ENCODE measurements at places on chromosomes 5 and 9.
A peak's percentile ranks its signal among the peaks of the same experiment; 100 is the strongest.

- DNase-seq, result peak; percentile 38
Observed at GRCh38 chr5:80711938-80712337, 57.2 kb upstream of the DHFR start.

GRCh38 chr9:87648606-87649005, 77.3 kb upstream of the CTSL start:
- no peak for DNase-seq

GRCh38 chr9:91424403-91425176, 958 bp upstream of the NFIL3 start:
- peak; percentile 81 for DNase-seq

GRCh38 chr5:148569948-148570347, 84.4 kb downstream of the HTR4 start:
- no peak for DNase-seq

DNA sequence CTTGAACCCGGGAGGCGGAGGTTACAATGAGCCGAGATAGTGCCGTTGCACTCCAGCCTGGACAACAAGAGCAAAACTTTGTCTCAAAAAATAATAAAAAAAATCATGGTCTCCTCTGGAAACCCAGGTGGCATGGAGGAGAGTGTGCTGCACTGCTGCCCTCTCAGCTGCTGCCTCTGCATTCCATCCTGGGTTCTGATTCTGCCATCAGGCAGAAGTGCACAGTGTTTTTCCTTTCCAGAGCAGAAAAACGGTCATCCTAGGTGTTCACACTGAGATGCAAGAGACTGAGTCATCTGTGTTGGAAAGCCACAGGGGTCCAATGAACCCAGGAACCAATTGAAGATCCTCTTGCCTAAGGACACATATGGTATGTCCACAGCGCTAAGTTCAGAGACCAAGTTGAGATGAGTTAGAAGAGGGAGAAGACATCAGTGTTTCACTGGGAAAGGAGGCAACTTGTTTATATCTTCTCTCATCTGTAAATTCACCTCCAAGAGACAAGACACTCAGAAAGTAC, 88.8 kb upstream of the DMRT1 start:
- peak; percentile 28 for DNase-seq

GRCh38 chr5:5602554-5602953, 180.1 kb downstream of the ICE1 start:
- DNase-seq, result no peak

- DNase-seq, result no peak
Observed at GRCh38 chr5:151140686-151141459, 16.7 kb downstream of the ANXA6 start.

DNA sequence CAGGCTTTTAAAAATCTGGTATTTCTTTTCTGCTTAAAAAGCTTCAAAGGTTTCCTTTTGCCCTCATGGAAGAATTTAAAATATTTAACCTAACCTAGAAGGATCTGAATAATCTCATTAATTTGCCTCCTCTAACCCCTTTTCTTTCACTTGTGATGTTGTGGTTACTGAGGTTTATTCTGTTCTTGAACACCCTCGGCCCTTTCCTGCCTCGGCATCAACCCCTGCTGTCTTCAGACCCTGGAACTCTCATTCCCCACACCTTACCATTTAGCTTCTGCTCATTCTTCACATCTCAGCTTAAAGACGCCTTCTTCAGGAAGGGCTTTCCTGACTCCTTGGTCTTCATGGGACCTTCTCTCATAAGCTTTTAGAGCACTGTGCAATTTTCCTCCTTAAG, 131.4 kb upstream of the MAN2A1 start:
- DNase-seq, result no peak

DNA sequence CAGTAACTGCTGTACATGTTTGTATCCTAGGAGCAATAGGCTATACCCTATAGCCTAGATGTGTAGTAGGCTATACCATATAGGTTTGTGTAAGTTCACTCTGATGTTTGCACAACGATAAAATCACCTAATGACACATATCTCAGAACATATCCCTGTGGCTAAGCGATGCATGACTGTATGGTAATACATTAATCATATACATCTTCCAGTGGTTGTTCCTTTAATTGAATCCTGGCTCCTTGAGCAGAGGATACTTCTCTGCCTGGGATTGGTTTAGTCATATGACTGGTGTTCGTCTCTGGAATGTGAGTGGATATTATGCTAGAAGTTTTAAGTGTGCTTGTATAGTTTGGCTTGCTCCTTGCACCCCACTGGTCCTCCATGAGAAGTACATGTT, 425.8 kb downstream of the MAN2A1 start:
- peak; percentile 74 for DNase-seq

- no peak for DNase-seq
Observed at GRCh38 chr9:108083796-108084352, 594.3 kb upstream of the KLF4 start.

DNA sequence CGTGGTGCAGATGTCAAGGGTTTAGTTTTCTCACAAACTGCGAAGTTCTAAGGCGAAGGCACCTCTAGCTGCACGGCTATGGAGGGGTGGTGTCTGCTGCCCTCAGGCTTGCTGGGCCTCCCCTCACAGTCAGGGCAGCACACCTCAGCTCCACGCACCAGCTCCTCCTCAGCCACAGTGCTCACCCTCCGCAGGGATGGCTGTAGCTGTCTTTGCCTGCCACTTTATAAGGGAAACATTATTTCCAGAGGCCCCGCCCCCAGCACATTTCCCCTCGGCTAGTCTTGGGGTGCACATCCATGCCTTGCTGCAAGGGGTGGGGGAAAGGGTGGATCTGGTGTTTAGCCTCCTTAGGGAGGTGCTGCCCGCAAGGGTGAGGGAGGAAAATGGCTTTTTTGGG, 154.6 kb downstream of the TRIO start:
- no peak for DNase-seq

- no peak for DNase-seq
Observed at GRCh38 chr5:132662004-132662401, 4.0 kb downstream of the IL13 start.

DNA sequence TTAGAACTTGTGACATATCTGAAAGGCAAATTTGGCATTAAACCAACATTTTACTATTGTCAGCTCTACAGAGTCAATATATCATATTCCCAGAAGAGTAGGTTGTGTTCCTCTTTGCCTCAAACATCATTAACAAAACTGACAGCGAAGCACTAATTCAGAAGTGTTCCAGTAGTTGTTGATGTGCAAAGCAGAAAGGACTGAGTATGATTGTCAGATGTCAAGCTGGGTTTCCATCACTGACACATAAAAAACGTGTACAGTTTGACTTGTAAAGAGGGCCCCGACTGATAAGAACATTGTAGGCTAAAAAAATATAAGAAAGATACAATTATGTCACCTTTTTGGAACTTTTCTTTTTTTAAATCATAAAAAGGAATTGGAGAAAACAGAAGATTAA, 101.5 kb upstream of the ZNF608 start:
- no peak for DNase-seq

DNA sequence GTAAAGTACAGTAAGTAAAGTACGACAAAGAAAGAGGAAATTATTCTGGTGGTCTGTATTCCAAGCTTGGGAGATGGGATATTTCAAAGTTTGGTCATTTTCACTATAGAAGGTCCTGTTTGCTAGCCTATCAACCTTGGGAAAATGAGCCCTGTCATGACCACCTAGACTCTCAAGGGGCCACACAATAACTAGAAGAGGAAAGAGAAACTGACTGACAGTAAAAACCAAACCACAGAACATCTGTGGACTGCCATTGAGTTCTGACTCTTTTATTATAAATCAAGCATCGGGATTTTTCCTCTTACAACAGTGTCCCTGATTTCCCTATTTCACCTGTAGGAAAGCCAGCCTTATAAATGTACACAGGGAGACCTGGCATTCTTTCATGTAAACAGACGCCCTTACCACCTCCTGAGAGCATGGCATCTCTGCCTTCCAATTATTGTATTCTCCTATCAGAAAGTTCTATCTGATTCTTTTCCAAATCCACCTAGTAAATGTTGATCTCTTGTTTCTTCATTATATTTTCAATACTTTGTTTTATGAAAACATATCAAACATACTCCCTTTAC, 80.0 kb downstream of the ZNF622 start:
- no peak for DNase-seq

All from fibroblast of skin of right biceps (primary cell).